ENCODE measurements at places on chromosomes 2 and 18.

GRCh38 chr2:173997269-173997668 lies 32.1 kb upstream of the SP3 start:
- DNase-seq: peak; percentile 95

DNA sequence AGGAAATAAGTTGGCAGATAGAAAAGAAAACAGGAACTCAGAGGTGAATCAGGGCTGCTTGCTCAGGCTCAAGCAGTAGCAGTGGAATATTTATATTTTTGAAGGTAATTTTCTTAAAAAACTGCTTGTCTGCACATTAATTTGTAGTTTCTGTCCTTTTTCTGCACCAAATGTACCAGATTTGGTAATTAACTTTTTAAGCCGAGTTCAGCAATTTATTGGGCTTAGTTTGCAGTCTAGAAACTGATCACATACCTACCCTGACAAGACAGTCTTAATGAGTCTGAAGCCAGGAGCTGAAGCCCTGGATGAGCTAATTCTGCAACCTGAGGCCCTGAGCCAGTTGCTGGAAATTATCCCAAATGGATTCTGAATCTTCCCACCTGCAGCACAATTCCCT lies 647.0 kb downstream of the TDRD15 start:
- DNase-seq: no peak

DNA sequence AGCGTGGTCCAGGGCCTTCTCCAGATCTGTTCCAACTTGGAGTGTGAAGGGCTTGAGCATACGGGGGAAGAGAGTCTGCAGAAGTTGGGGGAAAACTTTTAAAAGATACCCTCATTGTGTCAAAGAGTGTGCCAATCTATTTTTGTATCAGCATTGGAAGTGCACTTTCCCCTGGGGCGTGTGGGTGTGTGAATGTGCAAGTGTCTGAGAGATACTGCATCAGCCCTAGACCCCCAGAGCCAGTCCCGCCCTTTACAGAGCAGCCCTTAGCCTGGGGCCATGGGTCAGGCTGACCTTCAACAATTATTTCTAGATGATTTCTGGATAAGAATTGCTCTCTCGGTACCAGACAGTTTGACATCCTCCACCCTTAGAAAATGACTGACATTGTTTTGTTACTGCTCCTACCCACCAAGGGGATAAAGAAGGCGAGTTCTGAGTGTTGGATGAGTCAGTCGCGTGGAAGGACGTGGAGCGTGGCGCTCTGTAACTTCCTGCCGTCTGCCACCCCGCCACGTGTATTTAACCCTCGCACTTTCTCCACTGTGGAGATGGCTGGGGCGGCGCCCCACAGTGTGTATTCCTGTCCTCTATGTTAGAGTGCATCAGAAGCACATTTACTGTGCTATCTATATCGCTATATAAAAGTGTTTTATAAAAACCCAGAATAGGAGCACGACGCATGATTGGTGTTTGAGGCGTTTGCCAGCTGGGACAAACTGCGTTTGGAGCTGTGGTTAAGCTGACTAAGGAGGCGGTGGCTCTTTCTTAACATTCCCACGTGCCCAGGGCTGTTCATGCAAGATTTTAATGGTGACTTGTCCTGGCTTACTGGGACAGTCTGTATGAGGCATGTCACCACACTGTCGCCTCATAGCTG lies 122.6 kb downstream of the CABLES1 start:
- DNase-seq: peak; percentile 82

- DNase-seq: no peak
Observed at GRCh38 chr2:3079959-3080948, 297.4 kb downstream of the EIPR1 start.

DNA sequence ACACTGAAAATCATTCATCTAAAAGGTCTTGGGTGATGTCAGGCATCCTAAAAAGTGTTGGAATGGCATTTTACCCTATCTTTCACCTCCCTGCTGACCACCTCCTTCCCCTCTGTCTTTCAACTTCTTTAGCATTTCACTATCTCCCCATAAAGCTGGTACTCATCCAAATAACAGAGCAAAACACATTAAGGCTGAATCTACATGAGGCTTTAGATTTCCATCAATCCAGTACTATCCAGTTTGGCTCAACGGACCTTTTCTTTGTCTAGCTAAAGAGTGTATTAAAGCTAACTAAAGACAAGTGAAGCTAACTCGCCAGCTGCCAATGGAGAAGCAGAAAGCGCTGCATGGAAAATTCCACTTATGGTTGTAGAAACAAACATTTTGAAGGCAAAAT lies 122.5 kb upstream of the NCKAP5 start:
- DNase-seq: no peak

DNA sequence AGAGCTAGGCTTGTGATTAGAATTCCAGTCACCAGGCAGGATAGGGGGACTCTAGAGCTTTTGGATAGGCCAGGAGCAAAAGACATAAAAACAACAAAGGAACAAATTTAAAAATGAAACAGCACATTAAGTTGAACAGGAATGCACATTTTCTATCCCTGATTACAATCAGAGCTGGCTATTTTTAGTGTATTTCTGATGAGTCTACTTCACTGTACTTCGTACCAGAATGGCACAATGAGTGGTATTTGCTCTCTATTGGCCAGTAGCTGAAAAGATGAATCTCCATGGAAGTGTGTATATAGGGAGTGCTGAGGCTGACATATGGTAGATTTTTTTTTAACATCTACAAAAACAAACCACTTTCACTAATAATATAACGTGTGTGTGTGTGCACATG lies 34.2 kb upstream of the LRRTM1 start:
- DNase-seq: no peak

GRCh38 chr2:225456619-225457260 lies 57.2 kb downstream of the NYAP2 start:
- no peak for DNase-seq

- no peak for DNase-seq
Observed at GRCh38 chr2:52510432-52510831, 1257.2 kb upstream of the CHAC2 start.

Measured in right atrium auricular region (tissue), 2 donors.